Stimulated activated CD4-positive, alpha-beta T cell treated with anti-CD3 and anti-CD28 coated beads, Interleukin-1b, Interleukin-23, amount 100 ng/mL, for 1 hour (primary cell): ENCODE measurements at places on chromosomes 2 and 18.

DNA sequence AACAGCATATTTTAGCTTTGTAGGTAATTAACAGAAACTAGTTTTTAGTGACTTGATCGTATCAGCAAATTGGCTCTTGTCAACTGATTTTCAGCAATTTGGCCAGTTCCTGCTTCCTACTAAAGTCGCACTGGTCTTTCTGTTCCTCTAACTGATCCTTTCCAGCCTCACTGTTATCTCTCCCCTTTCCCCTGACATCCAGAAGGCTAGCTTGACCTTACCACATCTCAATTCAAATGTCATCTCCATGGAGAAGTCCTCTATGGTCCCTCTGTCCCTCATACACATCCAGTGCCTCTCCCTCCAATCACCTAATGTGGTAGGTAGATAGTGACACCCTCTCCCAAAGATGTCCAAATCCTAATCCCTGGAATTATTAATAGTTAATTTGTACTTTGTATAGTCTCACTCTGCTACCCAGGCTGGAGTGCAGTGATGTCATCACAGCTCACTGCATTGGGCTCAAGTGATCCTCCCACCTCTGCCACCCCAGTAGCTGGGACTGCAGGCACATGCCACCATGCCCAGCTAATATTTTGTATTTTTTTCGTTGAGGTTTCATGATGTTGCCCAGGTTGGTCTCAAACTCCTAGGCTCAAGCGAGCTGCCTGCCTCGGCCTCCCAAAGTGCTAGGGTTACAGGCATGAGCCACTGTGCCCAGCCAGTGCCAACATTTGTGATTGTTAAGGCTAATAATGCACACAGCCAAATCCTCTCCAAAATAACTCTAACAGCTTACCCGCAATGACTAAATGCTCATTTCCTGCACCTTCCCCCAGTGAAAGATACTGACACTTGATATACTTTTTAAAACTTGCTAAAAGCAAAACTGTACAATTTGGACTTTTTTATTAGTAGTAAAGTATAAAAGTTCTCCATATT is 16.9 kb downstream of the PSTPIP2 start:
- no peak for DNase-seq

DNA sequence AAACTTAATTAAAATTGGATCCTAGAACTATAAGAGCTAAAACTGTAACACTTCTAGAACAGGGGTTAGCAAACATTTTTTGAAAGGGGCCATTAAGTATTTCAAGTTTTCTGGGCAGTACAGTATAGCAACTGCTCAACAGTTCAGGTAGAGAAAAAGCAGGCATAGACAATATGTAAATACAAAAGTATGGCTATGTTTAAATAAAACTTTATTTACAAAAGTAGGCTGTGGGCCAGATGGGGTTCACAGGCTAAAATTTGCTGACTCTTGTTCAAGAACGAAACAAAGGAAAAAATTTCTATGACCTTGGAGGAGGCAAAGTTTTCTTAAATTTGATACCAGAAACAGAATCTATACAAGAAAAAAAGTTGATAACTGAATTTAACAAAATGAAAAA is 114.5 kb downstream of the MEMO1 start:
- no peak for DNase-seq

DNA sequence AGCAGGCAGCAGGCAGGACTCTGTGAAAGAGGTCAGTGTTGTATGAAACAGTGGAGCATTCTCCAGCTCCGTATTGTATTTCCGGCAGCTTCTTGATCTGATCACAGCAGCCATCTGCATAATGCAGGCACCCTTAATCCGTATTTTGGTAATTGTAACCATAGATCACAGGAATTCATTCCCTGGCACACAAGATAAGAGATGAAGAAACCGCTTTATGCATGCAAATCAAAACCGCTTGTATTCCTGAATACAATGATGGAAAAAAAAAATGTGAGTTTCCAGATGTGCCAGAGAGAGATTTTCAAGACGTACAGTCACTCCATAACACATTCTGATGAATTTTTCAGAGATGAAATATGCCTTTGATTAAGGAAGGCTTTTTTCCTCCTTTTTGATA is 221.3 kb downstream of the ACKR3 start:
- no peak for DNase-seq

DNA sequence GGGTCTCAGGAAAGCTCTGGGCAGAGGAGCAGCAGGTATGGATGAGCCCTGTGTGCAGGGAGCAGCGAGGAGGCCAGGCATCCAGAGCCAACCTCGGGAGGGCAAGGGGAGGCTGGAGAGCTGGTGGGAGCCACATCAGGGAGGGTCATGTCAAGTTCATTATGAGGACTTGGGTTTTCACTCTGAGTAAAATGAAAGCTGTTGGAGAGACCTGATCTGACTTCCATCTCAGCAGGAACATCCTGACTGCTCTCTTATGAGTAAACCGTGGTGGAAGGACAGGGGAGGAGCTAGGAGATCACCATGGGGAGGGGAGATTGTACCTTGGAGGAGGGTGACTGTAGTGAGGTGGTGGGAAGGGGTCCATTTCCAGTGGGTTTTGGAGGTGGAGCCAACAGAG is 209.8 kb downstream of the LDLRAD4 start:
- DNase-seq: no peak

DNA sequence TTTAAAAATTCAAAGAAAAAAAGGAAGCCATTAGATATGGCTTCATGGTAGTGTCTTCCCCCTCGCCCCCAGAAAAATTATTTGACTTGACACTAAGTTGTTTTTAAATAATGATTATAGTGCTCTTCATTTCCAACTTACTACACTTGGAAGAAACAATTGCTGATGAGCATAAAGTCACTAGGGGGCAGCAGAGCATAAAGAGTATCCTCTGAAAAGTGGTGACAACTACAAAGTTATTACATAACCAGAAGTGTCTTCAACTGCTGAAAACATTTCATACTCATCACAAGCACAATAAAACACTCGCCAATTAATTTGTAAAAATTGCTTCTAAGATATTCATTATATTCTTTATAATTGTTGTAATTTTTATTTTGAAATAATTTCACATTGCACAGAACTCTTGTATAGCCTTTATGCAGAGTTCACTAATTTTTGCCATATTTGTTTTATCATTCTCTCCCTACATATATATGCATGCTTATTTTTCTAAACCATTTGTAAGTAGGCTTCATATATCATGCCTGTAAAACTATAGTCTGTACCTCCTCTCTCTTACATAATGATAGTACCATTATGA is 54.9 kb downstream of the EXOC6B start:
- peak; percentile 33 for DNase-seq
